ENCODE measurements at places on chromosomes 5 and 9.

GRCh38 chr5:40307920-40308319 is 371.8 kb upstream of the PTGER4 start:
- DNase-seq: no peak

GRCh38 chr9:103188781-103189350 is 193.7 kb downstream of the CYLC2 start:
- DNase-seq: no peak

DNA sequence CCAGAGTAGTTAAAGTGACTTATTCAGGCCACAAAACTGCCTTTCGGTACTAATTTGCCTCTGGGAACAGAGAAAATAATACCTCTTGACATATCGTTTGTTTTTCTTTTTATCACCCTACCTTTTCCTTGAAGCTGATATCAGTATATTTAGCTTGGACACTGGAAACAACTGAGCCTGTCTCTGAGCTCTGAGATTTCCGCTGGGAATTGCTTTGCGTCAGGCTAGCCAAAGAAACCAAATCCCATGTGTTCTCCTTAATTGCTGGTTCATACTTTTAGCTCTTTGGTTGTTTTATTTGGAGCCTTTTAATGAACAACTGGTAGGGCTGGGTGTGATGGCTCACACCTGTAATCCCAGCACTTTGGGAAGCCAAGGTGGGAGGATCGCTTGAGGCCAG is 30.3 kb upstream of the SNAPC3 start:
- DNase-seq: no peak

- no peak for DNase-seq
Observed at GRCh38 chr9:87515588-87516221, 18.0 kb downstream of the DAPK1 start.

- no peak for DNase-seq
Observed at GRCh38 chr9:75983319-75984045, 93.0 kb downstream of the PCSK5 start.

GRCh38 chr5:42606464-42606869 is 150.2 kb upstream of the CCDC152 start:
- no peak for DNase-seq

DNA sequence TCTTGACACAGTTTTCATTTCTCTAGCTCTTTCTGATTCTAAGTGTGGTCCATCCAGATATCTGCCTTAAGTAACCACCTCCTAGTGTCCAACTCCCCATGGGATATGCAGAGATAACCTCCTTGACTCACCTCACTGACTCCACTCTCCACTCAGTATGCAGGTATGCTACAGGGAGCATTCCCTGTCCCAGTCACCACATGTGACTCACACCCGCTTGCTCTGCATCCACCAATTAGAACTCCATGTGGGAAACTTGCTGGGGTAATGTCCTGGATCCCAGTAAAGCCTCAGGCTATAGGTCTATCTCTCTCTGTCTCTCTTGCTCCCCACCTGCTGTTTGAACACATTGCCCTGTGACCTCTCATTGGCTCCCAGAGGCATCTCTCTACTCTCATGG is 563.9 kb downstream of the HTR1A start:
- DNase-seq: no peak

- DNase-seq: no peak
Observed at GRCh38 chr9:111815285-111816070, 20.7 kb upstream of the SHOC1 start.

DNA sequence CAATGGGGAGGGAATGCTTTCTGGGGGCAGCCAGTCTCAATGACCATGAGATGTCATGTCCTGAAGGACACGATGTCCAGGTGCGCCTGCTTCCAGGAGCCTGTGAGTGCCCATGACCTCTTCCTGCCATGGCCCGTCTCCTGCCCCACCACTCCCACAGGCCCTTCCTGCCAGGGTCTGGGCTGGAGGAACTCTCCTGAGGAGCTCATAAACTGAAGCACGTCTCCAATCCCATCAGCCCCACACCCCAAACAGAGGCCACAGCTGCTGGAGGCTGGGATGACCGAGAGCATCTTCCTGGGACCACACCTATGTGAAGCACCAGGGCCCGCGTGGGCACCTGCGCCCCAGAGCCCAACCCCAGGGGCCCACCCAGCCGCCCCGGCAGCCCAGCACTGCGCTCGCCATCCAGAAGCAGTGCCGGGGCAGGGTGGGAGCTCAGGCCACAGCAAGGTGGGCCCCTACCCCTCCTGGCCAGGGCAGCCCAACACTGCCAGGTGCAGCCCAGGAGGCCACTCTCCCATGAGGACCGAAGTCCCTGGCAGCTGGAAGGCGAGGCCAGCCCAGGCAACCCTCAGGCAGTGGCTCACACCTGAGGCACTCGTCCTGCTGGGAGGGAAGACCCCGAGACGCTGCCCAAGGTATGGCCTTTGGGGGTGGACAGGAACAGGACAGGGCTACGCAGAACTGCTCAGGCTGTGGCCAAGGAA is 53.9 kb upstream of the UBAC1 start:
- DNase-seq: no peak

DNA sequence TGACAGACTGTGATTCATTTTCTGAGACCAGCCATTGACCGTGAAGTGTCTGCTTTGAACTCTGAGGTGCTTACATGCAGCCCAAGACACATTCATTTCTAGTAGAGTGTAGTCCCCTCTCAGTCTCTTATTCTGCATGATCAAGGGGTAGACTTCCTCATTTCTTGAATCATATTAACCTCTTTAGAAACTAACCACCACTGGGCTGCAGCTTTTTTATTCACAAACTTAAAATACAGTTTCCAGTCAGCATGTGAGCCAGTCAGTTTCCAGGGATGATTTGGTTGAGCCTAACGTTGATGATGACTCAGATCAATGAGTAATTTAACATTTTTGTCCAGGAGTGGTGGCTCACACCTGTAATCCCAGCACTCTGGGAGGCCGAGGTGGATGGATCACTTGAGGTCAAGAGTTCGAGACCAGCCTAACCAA is 59.2 kb downstream of the OTULIN start:
- no peak for DNase-seq

DNA sequence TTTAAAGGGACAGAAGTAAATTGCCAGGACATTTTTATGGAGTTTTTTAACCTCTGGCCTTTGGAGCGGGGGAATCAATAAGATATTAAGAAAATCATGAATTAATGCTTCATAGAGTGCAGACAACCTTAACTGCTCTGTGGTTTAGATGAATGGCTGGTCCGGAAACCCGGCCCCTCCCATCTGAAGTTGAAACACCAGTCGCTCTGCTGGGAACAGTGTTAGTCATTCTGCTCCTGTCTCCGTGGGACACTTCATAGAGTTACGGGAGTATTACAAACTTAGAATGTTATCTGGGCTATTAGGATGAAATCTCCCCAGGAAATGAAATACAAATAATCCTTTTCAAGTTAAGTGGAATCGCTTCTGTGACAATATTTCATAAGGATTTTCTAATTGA is 110.1 kb upstream of the IRX2 start:
- no peak for DNase-seq

GRCh38 chr9:95874989-95875304 is 544 bp upstream of the ERCC6L2 start:
- no peak for DNase-seq

DNA sequence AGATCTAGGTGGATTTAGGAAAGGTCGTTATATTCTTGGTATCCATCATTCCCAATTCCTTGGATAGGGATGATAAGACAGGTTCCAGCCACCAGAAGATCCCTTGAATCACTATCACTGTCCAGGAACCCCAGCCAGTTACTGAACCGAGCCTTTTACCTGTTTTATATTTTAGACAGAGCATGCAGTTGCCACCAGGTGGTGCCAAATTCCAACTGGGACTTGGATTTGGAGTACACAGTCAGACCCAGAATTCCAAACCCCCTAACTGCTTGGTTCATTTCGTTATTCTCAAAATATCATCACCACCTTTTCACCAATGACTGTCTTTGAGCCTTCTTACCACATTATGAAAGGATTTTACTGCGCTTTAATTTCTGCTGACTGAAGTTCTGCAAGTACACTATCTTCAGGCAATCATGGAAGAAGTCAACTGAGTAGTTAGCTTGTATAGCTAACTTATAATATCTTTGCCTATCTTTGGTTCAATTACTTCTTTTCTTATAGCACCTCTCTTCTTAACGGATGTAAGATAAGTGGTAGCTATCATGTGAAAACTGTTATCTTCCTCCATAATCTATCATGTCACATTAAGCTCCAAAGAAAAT is 191.8 kb downstream of the PRR16 start:
- DNase-seq: no peak

- no peak for DNase-seq
Observed at GRCh38 chr9:120742951-120743416, 28.7 kb upstream of the MEGF9 start.

- no peak for DNase-seq
Observed at GRCh38 chr5:91956738-91957137, 573.6 kb upstream of the ARRDC3 start.

DNA sequence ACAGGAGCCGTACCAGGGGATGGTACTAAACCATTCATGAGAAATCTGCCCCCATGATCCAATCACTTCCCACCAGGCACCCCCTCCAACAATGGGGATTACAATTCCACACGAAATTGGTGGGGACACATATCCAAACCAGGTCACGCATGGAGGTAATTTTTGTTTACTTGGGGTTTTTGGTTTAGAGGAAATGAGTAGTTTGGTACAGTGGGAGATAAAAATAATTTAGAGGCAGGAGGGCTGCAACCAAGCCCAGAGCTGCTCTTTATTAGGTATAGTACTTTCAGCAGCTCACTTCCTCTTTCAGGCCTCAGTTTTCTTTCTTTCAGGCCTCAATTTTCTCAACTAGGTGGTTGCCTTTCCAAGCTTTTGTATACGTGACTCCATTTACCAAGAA is 23.2 kb downstream of the PRUNE2 start:
- no peak for DNase-seq

DNA sequence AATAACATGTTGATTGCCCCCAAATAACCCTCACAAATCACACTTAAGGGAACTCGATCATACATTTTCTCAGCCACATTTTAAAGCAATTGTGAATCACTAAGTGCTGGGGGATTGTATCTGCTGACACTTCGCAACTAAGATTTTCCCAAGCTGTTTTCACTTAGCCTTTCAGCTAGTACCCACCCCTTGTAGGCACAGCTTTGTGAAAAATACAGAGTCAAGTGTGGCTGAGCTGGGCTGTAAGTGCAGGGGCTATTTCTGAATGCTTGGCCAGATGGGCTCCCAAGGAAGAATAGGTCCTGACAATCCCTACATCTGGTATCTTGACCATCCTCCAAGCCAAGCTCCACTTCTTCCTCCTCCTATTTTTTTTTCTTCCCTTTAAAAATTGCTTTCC is 289.2 kb upstream of the NMUR2 start:
- no peak for DNase-seq

DNA sequence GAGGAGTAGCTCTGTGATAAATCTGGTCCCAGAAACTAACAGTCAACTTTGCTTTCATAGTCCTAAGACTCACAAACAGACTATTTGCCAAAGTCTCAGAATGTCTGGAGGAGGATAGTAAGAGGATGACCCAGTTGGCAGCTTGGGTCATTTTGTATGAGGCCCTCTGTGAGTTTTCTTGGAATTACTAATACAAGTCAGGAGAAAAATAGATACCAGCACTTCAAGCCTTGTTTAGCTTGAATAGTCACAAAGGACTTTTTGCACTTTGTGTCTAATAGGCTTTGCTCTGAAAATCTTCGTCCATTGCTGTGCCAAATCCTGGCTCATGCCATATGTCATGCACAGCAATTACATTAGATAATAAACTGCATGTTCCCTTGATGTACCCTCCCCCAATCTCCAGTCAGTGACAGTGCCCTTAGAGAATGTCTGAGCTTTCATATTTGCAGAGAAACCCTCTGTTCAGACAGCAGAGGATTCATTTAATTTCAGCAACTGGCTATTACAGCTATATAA is 612.8 kb downstream of the CSNK1G3 start:
- no peak for DNase-seq

- DNase-seq: no peak
Observed at GRCh38 chr5:93598091-93599000, 15.3 kb downstream of the NR2F1 start.

DNA sequence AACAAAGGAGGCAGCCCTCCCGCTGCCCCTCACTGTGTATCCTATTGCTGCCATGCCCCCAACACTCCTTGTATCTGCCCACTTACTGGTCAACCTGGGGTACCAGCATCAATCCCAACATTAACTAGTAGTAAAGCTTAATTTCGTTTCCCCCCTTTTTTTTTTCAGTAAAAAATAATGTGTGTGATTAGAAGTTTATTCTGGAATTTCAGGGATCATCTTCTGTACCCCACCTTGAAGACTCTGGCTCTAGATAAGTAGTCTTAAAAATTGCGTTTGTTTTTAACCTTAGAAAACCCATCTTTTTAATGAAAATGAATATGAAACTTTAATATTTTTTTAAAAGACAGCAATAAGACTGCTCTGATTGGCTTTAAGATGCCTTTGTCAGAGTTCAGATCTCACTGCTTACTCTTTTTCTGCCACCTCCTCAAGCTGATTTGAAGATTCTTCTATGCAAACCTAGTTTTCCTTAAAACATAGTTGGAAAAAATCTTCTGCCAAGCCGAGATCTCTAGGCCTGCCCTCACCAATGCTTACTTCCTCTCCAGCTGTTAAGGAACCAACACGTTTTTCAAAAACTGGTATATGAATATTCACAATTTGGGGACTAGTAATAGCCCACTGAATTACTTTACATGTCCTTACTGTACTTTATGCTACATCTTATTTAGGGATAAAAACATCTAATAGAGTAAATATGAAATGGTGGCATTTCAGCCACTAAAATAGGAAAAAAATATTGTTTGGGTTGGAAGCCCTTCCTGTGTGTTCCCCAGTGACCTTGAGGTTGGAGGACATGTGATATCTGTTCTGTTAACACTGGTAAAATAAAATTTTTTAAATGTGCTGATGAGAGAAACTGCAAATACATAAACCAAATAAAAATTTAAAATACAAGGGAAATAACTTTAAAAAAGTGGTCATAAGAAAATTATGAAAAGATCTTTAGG is 4.0 kb upstream of the RHOBTB3 start:
- DNase-seq: no peak

- no peak for DNase-seq
Observed at GRCh38 chr5:72074251-72074650, 33.0 kb upstream of the MAP1B start.

GRCh38 chr9:79357616-79358015 is 214.1 kb upstream of the TLE4 start:
- DNase-seq: no peak

DNA sequence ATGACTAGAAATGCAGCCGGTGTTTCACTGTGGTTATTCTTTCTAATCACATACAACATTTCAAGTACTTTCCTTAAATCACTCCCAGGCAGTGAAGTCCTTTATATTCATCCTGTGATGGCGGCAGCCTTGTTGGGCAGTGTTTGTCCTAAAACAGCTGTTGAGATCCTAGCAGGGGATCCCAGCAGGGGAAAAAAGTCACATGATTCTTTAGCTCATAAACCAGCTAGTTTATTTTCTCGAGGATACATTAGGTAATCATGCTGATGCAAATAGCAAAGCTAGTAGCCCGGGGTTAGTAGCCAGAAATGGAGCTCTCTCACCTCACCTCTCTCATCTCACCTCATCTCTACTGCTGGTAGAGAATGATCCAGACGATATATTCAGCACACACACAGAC is 70.5 kb downstream of the FOXD1 start:
- no peak for DNase-seq

GRCh38 chr5:135429301-135430134 is 17.6 kb downstream of the DCANP1 start:
- DNase-seq: no peak

GRCh38 chr5:122668552-122668951 is 106.3 kb upstream of the SNX2 start:
- no peak for DNase-seq
